ENCODE measurements at places on chromosomes 5 and 9.

GRCh38 chr5:78405829-78406750, 45.7 kb downstream of the SCAMP1 start:
- no peak for DNase-seq

- no peak for DNase-seq
Observed at GRCh38 chr5:135842737-135843136, 8.3 kb downstream of the SLC25A48 start.

GRCh38 chr5:139064613-139065012, 133.6 kb downstream of the SIL1 start:
- DNase-seq: no peak

DNA sequence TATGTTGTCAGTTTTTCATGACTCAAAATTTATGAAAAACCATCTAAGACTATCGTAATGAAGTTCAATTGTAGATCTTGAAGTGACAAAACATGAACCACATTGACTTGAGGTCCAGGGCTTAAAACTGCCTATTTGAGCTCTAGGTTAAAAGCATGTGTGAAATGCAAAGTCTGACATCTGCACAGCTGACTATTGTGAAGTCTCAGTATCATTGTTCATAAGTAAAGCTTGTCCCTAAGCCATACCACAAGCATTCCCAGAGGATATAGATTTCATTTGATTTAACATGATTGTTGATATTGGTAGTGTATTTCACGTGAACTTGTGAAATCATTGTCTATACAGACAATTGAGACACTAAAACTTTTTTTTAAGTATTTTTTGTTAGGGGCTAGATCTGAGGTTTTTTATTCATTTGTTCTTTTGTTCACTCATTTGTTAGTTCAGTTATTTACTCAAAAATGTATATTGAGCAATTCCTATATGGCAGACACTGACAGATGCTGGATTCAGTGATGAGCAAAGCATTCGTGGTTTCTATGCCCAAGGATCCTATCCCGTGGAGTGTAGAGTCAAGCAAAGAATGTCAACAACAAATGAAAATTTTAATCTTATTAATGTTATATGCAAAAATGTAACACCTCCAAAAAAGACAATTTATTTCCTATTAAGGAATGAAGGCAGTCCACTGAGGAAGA, 485.2 kb downstream of the RAB3C start:
- DNase-seq: no peak

DNA sequence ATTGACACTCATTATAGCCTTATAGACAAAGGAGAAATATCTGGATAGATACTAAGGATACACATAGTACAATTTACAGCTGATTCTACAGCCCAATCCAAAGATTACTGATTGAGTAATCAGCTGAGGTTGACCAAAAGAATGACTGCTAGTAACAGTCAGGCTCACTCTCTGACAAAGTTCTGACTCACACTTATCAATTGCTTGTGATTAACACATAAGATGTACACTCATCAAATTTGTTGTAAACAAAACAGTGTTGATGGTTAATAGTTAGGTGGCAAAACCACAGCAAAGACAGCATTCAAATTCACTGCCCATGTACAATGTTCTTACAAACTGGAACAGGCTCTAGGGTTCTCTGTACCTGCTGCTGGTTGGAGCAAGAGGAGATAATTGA, 422.7 kb downstream of the TLE1 start:
- DNase-seq: no peak

GRCh38 chr5:176813587-176814312, 3.4 kb downstream of the UNC5A start:
- DNase-seq: no peak

DNA sequence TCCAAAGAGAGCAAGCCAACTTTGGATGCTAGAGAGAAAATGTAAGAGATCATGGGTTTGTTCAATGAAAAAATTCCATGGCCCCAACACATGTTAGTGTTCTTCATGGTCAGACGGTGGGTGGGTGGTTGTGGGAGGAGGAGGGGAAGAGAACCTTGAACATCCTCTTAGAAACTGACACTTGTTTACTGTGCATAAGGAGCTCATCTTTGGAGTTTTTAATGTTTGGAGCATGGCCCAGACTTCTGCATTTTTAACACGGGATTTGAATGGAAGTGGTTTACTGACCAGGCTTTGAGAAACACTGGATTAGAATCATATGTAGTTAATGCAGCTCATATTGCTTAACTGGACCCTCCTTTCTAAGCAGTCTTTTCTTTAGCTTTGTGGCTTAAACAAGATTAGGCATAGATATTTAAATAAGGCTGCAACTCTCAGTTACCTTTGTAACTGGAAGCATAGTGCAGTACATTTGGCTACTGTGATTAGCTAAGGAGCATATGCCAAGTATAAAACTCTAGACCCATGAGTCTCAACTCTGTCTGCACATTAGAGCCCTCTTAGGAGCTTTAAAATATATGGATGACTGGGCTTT, 60.1 kb downstream of the FOCAD start:
- DNase-seq: no peak

DNA sequence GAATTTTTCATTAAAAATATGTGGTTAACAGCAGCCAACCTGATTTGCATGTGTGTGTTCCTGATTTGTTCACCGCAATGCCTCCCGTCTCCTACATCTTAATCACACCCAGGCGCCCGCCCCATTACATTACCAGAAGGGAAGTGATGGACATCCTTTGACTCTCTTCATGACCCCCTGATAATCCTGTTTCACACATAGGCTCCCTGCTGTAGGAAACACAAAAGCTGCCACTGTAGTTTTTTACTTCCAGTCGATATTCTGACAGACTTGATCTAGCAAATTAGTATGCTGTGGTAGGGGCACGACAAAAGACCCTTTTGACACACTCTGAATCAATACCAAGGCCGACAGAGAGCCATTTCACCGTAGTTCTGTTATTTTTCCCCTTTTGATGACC, 287.8 kb upstream of the ISL1 start:
- DNase-seq: no peak

GRCh38 chr5:59542851-59543820, 350.4 kb downstream of the PDE4D start:
- no peak for DNase-seq

DNA sequence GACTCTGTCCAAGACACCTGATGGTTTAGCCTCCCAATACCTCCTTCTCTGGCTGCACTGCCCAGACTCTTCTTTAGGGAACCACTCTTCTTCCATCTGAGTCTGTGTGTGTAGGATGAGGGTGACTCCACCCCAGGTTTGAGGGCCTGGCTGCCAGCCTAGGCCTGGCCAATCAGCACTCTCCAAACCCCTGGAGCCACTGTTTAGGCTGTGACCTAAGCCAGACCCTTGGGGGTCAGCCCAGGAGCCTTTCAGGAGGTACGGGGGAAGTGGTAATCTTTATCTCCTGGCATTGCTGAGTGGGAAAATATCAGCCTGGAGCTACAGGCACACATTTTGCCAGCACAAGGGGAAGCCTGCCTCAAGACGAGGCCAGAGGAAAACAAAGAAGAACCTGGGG, 6.2 kb upstream of the ERGIC1 start:
- no peak for DNase-seq

DNA sequence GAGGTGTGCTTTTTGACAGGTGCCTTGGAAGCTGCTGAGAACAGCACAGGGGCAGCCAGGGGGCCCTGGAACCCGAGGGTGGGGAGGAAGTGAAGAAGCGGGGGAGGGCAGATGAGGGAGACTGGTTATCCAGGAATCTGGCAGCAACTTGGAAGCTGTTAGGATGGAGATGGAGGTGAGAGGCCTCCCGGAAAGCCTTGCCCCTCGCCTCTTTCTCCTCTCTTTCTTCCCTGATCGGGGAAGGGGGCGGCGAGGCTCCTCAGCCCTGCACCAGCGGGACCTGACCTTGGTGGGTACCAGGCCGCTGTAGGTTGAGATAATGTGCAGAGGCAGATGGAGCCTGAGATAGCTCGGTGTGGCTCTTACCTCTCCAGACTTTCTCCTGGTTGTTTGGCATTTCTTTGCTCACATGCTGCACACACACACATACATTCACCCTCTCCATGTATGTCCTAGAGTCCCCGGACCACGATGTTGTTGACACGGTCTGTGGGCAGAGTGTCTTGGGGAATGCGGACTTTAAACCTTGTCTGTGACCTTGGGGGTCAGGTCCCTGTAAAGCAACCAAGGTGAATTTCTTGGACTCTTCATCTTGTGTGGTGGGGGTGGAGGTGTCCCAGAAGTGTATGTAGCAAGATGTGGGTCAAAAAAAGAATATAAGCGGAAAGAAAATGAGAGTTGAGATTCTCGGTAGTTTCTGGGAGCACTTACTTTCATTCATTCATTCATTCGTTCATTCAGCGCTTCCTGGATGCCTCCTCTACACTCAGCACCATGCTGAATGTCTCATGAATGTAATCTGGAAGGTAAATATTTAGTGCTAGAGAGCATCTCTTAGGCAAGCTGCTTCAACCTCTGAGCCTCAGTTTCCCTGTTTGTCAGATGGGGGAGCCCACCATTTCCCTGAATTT, 1.6 kb downstream of the WWC1 start:
- DNase-seq: no peak

- DNase-seq: no peak
Observed at GRCh38 chr5:166803058-166803457, 1488.4 kb upstream of the WWC1 start.

GRCh38 chr5:133842846-133843611, 125.4 kb downstream of the C5orf15 start:
- no peak for DNase-seq

- DNase-seq: no peak
Observed at GRCh38 chr9:12819436-12820185, 44.8 kb downstream of the LURAP1L start.

DNA sequence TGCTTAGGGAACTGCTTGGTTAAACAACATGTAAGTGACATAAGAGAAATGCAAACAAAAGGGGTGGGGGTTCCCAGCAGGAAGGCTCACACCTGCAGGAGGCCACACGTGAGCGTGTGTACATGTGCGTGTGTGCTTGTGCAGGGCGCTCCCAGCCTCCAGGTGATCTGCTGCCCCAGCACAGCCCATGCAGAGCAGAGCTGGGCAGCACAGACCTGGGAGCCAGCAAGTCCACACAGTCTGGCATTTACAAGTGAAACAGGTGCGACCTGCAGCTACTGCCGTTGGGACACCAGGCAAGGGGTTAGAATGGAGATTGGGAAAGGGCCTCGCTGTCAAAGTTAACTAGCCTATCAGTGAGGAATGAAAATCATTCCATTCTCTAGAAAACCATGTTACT, 41.8 kb downstream of the GRAMD2B start:
- DNase-seq: no peak

DNA sequence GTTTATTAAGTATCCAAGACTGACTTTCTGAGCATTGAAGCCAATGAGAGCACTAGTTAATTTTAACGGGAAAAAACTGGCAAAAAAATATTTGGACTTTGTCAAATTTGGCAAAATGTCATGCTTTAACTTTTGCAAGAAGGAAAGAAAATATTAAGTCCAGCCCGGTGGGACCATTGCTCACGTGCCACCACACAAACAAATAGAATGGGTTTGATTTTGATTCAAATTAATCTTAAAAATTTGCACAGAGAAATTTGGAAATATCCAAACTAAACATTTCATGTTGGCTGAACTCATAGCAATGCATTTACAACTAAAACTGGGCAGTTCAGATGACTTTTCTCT, 302.2 kb downstream of the EBF1 start:
- no peak for DNase-seq

DNA sequence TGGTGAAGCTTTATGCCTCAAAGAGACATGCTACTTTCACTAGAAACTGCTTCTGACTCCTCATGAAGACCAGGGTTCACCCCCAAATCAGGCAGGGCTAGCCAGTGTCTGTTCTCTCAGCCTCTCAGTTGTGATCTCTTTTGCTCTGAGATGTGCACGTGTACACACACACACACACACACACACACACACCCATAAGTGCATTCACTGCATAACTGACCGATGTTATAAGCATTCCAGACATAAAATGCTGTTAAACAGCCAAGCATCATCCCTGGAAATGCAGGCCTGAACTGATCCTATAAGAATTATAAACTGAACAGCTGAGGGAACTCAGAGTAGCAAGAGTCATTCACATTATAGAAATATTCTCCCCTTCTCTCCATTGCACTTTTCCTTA, 85.0 kb downstream of the FSTL4 start:
- DNase-seq: no peak

- no peak for DNase-seq
Observed at GRCh38 chr5:77181596-77182304, 28.7 kb upstream of the PDE8B start.

DNA sequence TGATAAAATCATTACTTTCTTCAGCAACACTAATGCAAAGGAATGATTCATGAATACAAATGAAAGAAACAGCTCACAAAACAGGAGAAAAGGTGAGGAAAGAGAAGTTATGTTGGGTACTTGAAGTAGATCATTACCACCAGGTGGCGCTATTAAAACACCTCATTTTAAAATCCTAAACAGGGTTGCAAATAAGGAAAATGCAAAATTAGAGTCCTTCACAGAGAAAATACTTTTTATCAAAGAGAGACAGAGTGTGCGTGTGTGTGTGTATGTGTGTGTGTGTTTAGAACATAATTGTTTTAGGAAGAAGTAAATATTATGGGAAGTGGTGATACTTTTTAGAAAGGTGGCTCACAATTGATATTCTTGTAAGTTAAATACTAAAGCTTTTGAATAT, 49.5 kb upstream of the CD180 start:
- DNase-seq: peak; percentile 68

DNA sequence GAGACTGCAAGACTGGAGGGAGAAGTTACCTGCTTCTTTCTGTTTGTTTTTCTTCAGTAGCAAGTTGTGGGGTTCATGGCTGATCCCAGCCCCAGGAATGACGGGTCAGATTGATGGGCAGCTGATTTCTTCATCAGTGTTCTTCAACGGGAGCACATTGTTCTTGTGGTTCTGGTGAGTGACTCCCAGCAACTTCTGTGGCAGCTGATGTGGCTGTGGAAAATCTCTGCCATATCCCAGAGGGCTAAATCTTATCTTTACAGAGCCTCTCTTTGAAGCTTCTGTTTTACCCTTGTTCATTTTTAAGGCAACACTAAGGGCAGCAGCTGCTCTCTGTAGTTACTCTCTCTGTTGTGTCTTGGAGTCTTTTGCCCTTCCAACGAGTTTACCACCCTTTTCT, 710.3 kb downstream of the PRELID2 start:
- no peak for DNase-seq

DNA sequence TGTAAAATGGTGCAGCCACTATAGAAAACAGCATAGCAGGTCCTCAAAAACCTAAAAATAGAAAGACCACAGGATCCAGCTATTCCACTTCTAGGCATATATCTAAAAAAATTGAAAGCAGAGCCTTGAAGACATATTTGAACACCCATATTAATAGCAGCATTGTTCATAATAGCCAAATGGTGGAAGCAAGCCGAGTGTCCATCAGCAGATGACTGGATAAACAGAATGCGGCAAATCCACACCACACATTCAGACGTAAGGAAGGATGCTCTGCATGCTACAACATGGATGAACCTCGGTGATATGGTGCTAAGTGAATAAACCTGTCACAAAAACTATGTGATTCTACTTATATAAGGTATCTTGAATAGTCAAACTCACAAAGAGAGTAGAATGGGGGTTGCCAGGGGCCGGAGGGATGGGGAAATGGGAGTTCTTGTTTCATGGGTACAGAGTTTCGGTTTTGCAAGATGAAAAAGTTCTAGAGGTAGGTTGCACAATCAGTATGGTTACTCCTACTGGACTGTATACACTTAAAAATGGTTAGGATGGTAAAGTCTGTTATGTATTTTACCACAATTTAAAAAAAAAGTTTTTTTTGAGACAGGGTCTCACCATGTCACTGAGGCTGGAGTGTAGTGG, 17.1 kb upstream of the HSD17B3 start:
- no peak for DNase-seq

All from AG04450 (cell line).